CD4-positive, alpha-beta T cell treated with Interleukin-6 at 100 ng/mL for 8 hours (primary cell): ENCODE measurements at places on chromosomes 16 and 17.

- no peak for DNase-seq
These were observed 31.4 kb downstream of the CCR7 start for GRCh38 chr17:40533896-40534295.

GRCh38 chr16:58339452-58339981 lies 44.7 kb upstream of the PRSS54 start:
- no peak for DNase-seq

- no peak for DNase-seq
These were observed 330.3 kb upstream of the CDH5 start for GRCh38 chr16:66036184-66036583.

DNA sequence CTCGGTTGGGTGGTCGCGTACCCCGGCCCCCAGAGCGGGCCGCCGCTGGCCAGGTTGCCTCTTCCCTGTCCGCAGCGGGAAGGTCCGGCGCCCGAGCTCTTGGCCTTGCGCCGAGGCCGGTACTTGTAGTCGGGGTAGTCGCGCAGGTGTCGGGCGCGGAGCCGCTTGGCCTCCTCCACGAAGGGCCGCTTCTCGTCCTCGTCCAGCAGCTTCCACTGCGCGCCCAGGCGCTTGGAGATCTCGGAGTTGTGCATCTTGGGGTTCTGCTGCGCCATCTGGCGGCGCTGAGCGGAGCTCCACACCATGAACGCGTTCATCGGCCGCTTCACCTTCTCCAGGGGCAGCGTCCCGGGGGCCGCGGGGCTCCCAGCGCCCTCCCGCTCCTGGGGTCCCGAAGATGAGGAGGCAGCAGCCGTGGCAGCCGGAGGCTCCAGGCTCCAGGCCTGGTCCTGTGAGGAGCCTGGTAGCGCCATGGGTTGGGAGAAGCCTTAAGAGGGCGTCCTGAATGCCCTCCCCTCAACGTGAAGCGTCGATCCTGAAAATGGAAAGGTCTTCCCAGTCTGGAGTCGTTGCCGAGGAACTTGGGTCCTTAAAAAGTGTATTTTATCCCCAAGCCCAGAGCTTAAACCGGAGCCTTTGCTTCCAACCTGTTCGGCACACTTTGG lies 558 bp downstream of the SOX15 start:
- DNase-seq: peak; percentile 63

GRCh38 chr17:42508426-42509165 lies 27.4 kb upstream of the NAGLU start:
- DNase-seq: no peak

DNA sequence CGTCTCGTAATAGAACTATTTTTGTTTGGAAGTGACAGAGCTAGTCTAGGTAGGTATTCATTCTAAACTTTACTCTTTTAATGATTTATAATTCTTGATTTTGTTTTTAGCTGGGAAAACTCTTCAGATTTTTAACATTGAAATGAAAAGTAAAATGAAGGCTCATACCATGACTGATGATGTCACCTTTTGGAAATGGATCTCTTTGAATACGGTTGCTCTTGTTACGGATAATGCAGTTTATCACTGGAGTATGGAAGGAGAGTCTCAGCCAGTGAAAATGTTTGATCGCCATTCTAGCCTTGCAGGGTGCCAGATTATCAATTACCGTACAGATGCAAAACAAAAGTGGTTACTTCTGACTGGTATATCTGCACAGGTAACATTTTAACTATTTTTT lies 27.6 kb downstream of the CLTC start:
- no peak for DNase-seq

DNA sequence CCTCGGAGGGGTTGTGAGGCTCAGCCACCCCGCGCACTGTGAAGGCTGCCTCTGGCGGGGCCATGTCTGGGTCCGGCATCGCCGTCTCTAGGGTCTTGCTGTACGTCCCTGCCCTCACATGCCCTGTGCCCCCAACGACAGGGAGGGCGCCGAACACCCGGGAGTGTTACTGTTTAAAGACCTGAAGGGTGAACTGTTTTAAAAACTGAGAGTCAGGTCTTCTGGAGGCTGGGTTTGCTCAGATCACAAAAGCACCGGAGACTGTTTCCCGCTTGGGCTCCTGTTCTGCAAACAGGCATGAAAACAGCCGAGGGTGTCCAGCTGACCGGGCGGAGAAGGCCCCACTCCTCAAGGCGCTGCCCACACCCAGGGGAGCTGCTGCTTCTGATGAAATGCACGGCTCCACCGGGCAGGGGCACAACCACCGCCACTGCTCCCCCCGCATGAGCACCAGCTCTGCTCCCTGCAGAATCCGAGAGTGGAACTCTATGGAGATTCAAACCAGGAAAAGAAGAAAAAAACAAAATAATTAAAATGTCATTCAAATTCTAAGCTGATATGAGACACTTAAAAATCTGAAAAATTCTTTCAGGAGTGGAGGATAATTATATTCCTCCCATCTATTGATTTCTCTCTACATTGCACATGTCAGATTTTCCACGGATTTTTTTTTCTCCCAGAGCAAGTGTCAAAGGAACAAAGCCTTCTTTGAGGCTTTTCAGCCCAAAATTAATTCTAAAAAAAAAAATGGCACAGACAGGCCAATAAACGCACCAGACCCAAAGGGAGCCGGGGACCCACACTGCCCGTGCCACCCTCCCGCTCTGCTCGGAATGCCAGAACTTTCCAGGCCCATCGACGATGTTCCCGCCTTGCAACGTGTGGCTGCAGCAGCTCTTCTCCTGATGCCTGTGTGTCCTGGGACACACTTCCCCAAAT lies 74.3 kb downstream of the LMF1 start:
- DNase-seq: no peak

DNA sequence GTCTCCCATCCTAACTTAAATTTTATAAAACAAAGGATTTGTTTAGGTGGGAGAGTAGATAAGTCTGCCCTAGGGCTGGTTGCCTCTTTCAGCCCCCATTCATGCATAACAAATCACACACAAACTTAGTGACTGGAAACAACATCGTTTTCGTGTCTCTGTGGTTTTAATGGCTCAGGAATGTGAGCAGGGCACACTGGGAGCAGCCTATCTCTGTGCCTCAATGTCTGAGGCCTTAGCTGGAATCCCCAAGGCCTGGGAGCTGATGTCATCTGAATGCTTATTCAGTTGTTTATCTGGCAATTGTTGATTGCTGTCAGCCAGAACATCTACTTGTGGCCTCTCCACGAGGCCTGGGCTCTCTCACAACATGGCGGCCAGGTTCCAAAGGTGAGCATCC lies 101.9 kb upstream of the HSBP1 start:
- DNase-seq: no peak

GRCh38 chr17:73101031-73101430 lies 8.5 kb upstream of the SLC39A11 start:
- no peak for DNase-seq

- no peak for DNase-seq
These were observed 1.4 kb upstream of the TTLL6 start for GRCh38 chr17:48818361-48818841.

DNA sequence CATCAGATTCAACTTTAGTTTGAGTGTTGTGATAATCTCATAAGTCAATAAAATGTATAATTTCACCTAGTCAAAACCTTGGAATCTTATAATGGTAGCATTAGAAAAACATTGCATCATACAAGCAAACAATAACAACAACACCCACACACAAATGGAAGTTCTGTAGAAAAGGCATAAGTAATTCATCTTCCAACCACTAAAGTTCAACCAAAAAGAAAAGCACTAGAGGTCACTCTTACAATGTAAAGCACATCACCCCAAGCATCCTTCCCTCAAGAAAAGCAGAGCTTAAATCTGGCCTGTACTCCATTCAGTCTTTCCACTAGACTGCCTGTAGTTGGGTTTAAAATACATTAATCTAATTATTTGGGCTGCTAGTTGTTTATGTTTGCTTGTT lies 1.8 kb downstream of the CNTNAP4 start:
- no peak for DNase-seq

GRCh38 chr17:9151091-9151490 lies 129.8 kb downstream of the NTN1 start:
- no peak for DNase-seq

DNA sequence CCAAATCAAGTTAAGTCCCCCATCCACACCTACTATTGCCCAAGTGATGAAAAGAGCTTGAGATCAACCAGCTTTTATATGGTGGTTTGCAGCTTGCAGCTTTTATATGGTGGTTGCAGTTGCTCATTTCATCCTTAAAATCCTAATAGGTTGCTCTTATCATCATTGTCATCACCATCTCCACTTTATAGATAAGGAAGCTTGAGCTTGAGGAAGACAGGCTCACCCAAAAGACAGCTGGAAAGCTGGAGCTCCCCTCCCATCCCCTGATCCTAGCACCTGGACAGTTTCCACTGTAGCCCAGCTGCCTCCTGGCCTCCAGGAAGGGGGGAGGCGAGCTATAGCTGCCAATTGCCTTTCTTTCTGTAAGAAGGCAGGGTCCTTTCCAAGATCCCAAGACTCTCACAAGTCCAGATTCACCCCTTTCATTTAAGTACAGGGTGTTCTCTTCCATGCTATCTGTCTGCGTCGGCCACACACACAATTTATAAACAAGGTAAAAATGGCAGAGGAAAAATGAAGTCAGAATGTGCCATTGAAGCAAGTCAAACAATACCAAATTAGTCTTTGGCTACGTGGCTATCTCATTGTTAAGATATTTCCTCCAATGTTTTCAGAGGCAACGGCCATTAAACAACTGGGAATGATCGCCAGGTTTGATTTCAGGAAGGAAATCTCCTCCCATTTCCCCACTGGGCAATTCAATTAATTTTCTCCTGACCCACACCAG lies 63.3 kb downstream of the PECAM1 start:
- DNase-seq: no peak

- no peak for DNase-seq
These were observed 38.8 kb downstream of the BAHCC1 start for GRCh38 chr17:81434072-81434471.

- DNase-seq: no peak
These were observed 93.7 kb downstream of the SDK2 start for GRCh38 chr17:73550556-73550955.

GRCh38 chr16:67782567-67783352 lies 23.6 kb downstream of the RANBP10 start:
- no peak for DNase-seq

DNA sequence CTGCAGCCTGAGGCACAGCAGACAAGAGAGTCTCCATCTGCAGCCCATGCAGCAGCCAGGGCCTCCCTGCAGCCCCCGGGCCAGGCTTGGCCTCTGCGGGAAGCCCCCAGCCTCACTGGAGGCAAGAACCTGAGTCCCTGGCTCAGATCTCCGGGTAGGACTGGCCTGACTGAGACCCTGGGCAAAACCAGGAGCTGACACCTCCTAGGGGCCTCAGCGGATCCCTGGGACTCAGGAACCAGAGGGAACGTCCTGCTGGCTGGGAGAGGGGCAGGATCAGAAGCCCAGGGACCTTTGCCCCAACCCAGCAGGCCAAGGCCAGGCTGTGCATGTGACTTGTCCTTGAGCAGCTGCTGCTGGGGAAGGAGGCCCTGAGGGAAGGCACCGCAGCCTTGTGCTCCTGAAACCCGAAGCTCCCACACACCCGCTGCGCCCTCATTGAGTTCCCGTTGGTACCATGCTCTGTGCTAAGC lies 1.7 kb upstream of the PRSS21 start:
- no peak for DNase-seq
